ENCODE measurements at places on chromosomes 11 and 22.

GRCh38 chr22:19723983-19724827, 866 bp downstream of the GP1BB start:
- no peak for DNase-seq

DNA sequence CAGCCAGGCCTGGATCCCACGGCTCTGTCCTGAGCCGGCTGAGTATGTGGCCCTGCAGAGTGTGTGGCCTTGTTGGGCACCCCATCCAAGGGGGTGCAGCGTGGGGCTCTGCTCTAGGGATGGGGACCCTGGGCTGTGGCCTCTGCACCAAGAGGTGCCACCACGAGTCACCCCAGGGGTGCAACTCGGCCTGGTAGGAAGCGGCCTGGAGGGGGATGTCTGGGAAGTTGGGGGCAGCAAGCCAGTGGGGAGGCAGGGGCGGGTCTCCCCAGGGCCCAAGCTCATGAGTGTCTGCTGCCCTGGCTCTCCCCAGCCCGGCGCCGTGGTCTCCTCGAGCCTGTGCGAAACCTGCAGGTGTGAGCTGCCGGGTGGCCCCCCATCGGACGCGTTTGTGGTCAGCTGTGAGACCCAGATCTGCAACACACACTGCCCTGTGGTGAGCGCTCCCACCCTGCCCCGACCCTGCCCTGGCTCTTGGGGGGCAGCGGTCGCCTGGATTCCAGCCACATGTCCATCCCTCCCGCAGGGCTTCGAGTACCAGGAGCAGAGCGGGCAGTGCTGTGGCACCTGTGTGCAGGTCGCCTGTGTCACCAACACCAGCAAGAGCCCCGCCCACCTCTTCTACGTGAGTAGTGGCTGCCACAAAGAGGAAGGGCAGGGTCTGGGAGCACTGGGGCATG, 24.2 kb upstream of the MUC5B start:
- DNase-seq = no peak

- DNase-seq = no peak
Measured at GRCh38 chr22:25757686-25758085, 15.7 kb downstream of the MYO18B start.

DNA sequence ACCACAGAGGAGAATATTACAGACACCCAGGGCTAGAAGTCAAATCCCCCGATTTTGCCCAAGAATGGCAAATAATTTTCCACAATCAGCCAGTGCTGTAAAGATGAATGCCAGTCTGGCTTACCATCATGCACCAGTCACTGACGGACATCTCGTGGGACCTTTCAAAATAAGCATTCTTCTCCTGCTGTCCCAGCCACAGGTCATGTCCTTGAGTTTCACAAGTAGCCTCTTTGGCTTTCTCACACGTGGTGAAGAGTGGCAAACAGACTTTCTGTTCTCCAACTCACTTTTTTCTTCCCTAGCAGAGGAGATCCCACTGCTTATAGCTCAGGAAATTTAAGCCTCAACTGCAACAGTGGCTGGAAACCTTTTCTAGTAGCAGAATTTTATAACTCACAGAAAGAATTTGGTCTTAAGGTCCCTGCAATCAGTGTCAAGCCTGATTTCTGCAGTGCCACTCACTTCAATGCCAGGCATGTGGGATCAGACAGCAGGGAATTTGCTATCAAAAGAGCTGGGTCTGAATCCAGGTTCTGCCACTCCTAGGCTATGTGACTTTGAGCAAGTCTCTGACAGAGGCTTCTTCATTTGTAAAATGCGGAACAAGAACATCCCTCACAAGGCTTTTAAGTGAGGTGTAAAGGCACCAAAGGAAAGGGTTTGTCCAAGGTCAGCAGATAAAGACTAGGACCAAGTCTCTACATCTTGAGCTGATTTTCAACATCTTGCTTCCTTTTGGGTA, 3.6 kb downstream of the PIK3IP1 start:
- DNase-seq = no peak

- DNase-seq = no peak
Measured at GRCh38 chr11:1888811-1889210, 2.9 kb downstream of the PRR33 start.

DNA sequence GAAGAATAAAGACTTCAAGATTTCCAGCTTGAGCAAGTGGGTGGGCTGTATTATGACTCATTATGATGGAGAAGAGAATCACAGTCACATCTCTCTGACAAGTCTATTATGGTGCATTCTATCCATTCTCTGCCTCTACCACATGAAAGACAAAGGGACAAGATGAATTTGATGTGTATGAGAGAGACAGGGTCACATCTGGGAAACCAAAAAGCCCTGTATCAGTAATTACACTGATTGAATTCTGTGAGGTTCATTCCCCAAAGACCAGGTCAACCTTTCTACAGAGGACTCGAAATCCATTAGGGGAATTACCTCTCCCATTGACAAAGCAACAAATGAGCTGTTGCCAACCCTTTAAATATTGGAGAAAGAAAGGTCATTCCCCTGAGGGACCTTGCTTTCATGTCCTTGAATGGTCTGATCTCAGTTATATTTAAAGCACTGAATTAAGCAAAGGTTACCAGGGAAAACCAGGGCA, 109.6 kb downstream of the USP35 start:
- peak; percentile 3 for DNase-seq
